ENCODE measurements at places on chromosomes 4 and X.

- DNase-seq, result no peak
Observed at GRCh38 chr4:170990989-170991589, 822.1 kb upstream of the GALNTL6 start.

- DNase-seq, result no peak
Observed at GRCh38 chrX:16284842-16285241, 117.6 kb downstream of the MAGEB17 start.

DNA sequence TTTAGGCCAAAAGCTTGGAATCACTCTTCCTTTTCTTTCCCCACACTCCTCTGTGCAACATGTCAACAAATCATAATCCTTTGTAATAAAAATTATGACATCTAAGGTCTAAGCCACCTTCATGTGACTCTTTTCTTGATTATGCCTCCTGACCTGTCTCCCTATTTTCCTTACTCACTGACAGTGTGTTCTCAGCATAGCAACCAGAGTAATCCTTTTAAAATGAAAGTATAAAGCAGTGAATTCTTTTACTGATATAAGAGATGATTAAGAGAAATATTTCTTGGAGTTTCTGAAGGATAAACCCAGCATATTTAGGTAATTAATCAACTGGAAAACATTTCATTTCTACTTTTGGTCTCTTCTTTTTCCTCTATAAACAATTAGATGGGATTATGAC, 44.7 kb downstream of the USO1 start:
- no peak for DNase-seq

- no peak for DNase-seq
Observed at GRCh38 chrX:68692651-68693050, 45.2 kb downstream of the STARD8 start.

GRCh38 chr4:128721896-128722295, 87.6 kb upstream of the JADE1 start:
- no peak for DNase-seq

- no peak for DNase-seq
Observed at GRCh38 chrX:40282946-40283660, 185.3 kb upstream of the BCOR start.

GRCh38 chrX:39678914-39679313, 418.8 kb downstream of the BCOR start:
- no peak for DNase-seq

DNA sequence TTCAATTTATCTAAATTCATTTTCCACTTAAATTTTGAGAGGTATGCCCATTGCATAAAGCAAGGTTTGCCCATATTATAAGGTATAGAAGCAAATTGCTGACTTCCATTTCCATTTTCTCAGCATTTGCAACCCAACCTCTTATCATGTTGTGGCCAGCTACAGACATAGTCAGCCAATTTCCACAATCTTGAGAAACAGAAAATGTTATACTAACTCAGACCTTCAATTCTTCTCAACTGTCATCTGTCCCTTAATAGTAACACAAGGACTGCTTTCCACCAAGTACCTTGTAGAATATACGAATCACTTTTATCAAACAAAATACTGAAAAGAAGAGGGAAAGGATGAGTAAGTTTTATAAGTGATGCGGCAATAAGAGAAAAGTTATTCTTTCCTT, 11.2 kb upstream of the GRIA3 start:
- no peak for DNase-seq

DNA sequence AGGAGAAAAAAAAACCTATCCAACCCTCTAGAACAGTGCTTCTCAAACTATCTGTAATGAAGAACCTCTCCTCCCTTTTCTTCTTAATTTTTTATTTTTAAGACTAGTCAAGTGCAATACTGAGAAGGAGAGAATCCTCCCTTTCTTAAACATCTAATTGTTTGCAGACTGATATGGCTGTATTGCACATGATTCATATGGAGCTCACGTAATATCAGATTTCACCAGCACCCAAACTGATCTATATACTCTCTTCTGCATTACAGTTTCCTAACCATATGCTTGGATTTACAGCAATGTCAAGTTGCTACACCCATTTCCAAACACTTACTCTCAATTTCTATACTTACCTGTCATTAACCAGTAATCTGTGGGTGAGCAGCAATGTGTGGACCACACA, 9.5 kb downstream of the PRMT9 start:
- DNase-seq, result no peak

- no peak for DNase-seq
Observed at GRCh38 chr4:48774760-48775710, 5.0 kb downstream of the FRYL start.

- no peak for DNase-seq
Observed at GRCh38 chr4:92128676-92129075, 175.1 kb upstream of the GRID2 start.

DNA sequence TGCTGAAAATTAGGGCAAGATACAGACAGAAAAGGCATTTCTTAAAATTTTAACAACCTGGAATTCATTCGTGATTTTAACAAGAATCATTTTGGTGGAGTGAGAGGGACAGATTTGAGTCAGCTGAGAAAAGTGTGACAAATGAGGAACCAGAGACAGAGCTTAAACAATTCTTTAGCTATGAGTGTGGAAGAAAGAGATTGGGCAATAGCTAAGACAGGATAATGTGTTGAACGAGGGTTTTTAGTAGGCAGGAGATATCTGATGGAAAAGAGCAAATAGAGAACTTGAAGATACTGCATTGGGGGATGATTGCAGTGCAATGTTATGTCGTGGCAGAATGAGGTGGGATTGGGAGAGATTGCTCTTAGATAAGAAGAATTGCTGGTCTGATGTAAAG, 164.2 kb upstream of the SPRY1 start:
- DNase-seq, result no peak

DNA sequence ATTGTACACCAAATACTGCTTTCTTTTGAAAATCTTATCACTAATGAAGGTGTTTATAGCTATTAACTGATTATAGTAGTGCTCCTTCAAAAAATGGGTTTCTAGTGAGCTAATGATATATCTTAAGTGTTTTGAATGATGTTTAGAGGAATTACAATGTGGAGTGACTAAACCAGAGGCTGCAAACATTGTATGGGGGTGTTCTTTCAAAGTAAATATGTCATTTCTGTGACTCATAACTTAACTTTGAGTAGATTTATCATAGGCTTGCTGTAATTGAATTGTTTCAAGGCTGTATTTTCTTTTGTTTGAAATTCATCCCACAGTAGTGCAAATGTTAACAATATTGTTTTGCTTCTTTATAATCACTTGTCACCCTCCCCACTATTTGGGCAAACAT, 141.6 kb downstream of the IL1RAPL2 start:
- DNase-seq, result no peak

GRCh38 chrX:87003031-87003430, 514.6 kb upstream of the KLHL4 start:
- no peak for DNase-seq

- DNase-seq, result no peak
Observed at GRCh38 chr4:184775854-184776555, 42.1 kb upstream of the CENPU start.

GRCh38 chrX:9878146-9878820, 88.9 kb upstream of the CLDN34 start:
- DNase-seq, result no peak

DNA sequence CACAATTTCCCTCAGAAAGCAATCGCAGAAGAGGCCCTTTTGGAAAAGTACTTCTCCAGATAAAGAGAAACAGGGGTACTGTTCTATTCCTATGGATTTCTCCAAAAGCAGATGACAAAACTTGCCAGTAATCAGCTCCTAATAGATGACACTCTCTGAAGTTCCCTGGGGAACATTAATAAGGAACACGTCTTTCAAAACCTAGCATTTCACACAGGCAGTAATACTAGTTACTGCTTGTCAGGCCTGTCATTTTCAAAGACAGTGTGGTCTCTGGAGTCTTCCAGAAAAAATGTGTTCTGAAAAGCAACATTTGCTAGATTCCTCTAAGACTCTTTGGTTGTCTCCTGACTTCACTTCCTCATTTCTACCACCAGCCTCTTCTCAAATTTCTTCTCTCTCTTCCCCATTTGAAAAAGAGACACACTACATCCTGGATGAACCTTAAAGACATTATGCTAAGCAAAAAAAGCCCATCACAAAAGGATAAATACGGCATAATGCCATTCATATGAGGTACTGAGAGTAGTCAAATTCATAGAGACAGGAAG, 47.3 kb downstream of the CHRDL1 start:
- no peak for DNase-seq

- no peak for DNase-seq
Observed at GRCh38 chr4:91838181-91838861, 465.4 kb upstream of the GRID2 start.

GRCh38 chr4:51923343-51923742, 80.4 kb downstream of the DCUN1D4 start:
- DNase-seq, result no peak

DNA sequence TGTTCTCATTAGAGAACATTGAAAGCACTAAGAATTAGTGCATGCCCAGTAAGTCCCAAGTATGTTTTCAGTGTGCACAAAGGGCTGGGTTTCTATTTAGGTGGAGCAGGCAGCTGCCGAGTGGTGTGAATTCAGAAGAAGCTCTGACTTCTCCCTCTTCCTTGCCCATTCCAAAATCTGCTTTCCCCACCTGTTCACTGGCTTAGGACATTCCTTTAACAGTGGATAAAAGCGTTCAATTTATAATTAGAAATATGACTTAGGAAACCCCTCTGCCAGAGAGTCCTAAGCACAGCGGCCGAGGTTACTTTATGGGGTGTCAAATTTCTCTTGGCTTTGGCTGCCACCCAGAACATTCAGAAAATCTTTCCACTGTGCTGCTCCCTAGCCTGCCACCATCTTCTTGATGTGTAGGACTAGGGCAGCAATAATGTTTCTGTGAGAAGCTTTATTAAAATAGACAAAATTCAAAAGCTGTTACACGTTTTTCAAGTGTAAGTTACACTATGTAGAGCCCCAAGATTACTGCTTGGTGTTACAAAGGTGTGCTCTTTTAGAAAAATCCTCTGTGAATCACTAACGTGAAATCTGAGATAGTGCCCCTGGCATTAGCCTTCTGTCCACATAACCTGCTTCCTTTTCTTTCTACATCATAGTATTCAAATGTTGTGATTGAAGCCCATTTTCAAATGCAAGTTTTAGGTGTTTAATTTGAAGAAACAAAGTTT, 191.6 kb upstream of the ANKRD50 start:
- no peak for DNase-seq

- DNase-seq, result peak; percentile 57
Observed at GRCh38 chr4:30720021-30720660, at the start of gene PCDH7. TSS of gene PCDH7 (plus strand) at chr4:30720369. CDS start at chr4:30721423, 1,054 bp downstream.

GRCh38 chr4:86496094-86497080, 97.7 kb upstream of the PTPN13 start:
- peak; percentile 34 for DNase-seq

- DNase-seq, result no peak
Observed at GRCh38 chrX:44072631-44073030, 99.4 kb upstream of the NDP start.

DNA sequence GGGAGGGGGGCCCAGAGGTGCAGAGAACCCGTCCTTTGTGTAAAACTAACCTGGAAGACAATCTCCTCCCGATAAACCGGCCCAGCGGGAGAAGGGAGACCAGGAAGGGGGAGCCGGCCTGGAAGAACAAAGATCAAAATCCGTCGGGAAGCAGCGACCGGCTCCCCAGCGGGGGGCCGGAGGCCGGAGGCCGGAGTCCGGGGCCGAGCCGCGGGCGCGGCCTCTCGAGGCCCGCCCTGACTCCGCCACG, 552 bp downstream of the ZDHHC9 start:
- no peak for DNase-seq

DNA sequence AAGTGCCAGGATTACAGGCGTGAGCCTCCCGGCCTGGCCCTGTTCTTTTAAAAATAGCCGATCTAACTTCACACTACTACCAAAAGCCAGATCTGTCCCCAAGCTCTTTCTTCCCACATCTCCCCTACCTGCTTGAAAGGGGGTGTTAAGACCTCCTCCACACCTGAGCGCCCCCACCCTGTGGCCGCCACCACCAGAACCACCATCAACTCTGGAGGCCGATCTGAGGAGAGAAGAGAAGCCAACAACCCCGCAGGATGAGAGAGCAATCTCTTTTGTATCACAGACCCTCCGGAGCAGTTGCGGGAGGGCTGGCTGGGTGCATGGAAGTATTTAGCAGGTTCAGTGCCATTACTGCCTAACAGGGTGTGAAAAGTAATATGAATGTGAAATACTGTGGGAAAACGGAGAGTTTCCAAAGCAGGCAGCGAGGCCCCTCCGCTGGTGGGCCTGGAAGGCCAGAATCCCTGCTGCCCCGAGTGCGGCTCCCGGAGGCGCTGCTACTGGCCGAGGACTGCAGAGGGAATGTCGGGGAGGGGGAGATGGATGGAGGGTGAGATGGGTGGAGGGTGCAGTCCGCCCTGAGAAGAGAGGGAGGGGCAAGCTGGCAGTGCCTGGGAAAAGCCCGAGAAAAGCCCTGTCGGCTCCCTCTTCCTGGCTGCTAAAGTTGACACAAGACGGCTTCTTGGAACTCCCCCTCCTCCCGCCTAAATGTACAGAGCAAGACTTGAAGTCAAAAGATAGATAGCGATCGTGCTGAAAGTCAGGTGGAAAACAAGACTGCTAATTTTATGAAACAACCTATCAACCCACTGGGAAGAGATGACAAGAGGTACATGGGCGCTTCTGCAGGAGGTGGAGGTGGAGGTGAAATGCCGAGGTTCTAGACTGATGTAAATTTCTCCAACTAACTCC, 22.3 kb downstream of the HAND2 start:
- DNase-seq, result no peak

DNA sequence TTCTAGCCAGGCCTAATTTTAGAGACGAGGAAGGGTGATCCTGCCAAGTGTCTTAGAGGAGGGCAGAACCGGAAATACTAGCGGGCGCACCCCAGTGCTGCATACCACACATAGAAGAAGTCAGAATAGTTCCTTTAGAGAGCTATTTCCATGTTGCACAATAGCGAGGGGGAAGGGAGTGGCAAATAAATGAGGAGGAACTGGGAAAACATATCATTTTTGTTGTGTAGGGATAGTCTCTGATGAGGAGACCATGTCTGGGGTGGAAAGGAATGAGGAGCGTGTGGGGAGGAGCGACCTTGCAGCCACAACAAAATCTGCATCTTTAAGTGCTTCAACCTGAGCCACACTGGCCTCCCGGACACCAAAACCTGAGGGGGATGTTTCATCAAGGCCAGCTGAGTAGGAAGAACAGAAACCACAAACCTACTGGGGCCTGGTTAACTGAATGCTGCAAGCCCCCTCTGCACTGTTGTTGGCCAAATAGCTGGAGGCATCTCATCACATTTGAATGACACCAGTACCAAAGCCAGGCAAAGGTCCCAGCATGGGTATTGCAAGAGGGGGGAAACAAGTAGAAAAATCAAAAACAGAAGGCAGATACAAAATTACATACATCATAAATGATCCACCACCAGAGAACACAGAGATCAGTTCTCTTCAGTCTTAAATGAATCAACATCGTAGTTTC, 26.7 kb upstream of the C1QTNF7 start:
- DNase-seq, result no peak

- no peak for DNase-seq
Observed at GRCh38 chrX:20140420-20140819, 1.2 kb downstream of the EIF1AX start.

GRCh38 chrX:3815896-3816664, 102.6 kb upstream of the PRKX start:
- no peak for DNase-seq

DNA sequence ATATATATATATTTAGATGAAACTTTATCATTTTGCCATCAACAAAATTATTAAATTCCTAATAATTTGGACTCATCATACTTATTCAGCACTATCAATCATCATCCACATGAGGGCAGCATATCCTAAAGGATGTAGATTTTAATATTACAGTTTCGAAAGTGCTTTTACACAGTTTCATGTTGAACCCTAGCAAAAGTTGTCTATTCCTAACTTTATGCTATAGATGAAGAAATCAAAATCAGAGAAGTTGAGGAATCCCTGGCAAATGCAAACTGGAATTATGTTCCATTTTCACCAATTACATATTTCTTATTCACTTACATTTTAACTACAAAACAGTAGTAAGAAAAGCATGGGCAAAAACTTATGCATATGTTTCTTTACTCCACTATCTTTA, 36.6 kb upstream of the UGT2A1 start:
- no peak for DNase-seq
